Brain microvascular endothelial cell (primary cell): ENCODE measurements at places on chromosomes 11 and 22.

DNA sequence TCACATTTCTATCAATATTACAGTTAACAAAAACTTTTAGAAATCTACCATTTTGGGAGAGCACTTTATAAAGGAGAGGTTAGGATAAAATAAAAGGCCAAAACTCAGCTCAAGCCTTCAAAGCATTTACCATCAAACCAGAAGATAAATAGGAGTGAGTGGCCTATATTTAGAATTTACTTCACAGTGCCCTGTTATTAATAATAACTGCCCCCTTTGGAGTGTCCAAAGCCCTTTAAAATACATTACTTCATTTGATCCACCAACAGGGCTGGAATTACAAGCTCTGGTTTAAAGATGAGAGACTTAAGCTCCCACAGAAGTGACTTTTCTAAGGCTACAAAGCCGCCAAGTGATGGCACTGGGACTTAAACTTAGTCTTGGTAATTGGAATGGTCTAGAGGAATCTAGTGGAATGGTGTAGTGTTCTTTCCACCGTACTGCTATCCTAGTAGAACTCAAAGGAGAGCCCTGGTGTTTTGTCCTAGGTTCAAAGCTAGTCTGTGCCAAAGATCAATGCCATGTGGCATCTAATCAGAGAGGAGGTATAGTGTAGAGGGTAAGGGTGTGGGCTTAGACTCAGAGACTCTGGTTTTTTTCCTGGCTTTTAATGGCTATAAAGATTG, 21.2 kb upstream of the MTMR3 start:
- DNase-seq: no peak

GRCh38 chr11:22807855-22808570, 21.6 kb downstream of the SVIP start:
- DNase-seq: no peak

DNA sequence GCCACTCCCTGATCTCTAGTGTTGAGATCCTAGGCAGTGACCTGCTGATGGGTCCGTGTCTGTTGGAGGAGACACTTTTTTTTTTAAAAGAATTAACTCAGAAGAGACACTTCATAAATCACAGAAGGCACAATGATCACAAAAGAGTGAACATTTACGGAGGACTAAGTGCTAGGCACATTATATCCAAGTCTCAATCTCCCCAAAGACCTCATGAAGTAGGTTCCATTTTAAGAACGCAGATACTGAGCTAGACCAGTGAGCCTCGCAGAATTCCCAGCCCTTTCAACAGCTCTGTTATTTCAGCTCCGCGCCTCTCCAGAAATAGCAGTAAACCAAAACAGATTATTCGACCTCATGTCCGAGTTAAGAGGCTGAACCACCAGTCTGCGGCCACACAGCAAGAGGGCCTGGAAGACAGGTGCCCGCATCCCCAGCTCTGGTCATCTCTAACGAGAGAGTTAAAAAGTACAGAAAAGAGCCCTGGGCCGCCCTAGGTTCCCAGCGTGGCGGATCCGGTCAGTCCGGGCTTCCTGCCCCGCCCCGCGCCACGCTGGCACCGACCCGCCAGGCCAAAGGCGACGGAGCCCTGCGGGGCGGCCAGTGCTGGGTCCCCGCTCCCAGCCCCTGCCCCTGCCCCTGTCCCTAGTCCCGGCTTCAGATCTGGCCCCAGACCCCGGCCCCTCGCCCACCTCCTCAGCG, 612 bp downstream of the XBP1 start:
- DNase-seq: peak; percentile 24

DNA sequence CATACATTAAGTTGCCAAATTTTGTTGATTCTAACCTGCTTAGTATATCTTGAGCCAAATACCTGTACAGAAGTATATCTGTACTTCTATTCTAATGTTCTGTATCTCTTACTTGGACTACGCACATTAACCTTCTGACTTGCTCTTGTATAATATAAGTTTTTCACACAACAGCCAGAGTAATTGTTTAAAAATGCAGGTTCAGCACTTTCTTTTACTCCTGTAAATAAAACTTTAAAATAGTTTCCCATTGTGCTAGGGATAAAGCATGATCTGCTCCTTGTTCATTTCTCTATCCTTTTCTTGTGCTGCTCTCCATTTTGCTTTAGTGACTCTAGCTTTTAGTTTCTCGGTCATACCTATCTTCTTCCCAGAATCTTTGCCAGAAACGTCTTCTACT, 48.3 kb downstream of the DYNC2H1 start:
- no peak for DNase-seq

DNA sequence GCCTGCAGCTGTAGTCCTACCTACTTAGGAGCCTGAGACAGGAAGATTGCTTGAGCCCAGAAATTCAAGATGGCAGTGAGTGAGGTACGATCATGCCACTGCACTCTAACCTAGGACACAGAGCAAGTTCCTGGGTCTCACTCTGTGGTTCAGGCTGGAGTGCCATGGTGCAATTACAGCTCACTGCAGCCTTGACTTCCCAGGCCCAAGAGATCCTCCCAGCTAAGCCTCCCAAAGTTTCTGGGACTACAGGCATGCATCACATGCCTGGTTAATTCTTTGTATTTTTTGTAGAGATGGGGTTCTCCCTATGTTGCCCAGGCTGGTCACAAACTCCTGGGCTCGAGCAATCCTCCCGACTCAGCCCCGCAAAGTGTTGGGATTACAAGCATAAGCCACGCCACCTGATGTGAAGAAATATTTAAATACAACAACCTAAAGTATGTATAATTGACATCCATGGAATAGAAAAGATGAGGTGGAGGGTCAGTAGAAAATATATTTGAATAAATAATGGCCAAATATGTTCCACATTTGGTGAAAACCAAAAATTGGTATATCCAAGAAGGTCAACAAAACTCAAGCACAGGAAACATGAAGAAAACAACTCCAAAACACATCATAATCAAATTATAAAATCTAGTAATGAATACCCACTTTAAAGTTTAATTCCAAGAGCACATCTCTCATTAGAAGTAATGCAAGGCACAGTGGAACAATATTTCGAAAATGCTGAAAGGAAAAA, 47.9 kb upstream of the IGLL5 start:
- no peak for DNase-seq

DNA sequence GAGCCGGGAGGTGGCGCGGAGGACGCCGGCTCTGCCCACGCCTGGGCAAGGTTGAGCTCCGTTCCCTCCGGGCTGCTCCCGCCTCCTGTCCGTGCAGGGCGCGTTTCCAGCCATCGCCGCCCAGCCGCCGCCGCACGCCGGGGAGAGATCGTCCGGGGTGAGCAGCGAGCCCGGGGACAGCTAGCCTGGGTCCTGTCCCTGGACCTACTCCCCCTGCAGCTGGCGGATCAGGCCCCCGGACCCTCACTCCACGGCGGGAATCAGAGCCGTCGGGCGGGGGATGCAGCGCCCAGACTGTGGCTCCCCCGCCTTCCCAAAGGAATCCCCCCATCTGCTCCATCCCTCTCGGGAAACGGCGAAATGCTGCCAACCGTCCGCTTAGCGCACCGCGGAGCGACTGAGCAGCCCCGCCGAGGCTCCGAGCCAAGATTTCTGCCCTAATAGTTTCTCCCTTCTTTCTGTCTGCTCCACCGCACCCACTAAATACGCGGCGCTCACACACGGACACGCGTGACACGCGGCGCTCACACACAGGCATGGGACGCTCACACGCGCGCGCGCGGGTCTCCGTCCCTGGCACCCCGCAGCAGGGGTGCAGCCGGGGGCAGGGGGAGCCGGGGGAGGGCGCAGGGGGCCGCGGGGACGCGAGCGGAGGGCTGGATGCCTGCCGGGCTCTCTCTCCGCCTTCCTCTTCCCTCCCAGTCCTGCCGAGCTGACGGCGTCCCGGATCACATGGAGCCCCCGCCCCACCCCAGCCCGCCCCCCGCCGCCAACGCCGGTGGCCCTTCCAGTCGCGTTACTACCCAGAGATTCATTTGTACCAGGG, at the start of gene KCNJ5:
TSS of gene KCNJ5 (plus strand) at position 814 of the 826 bp plus-strand sequence. CDS start 19,918 bp downstream, outside the sequence.
- DNase-seq: no peak

GRCh38 chr11:83054001-83054400, 17.7 kb downstream of the RAB30 start:
- no peak for DNase-seq

GRCh38 chr11:110026858-110027626, 66.2 kb upstream of the ZC3H12C start:
- no peak for DNase-seq

DNA sequence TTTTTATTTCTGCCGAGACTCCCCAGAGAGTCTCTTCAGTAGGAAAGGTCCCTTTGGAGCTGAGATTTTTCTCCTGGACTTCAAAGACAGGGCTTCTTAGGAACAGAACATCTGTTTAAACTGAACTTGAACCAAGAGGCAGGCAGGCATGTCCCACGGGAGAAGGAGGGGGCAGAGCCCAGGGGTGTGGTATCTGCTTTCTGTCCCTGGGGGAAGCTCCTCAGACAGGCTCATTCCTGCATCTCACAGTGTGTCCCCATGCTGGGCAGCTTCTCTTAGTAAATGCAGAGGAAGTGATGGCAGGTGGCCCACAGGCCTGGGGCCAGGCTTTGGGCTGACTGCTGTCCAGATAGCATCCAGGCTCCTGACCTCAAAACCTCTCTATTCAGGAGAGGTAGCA, 47.3 kb downstream of the TSPAN18 start:
- DNase-seq: no peak

DNA sequence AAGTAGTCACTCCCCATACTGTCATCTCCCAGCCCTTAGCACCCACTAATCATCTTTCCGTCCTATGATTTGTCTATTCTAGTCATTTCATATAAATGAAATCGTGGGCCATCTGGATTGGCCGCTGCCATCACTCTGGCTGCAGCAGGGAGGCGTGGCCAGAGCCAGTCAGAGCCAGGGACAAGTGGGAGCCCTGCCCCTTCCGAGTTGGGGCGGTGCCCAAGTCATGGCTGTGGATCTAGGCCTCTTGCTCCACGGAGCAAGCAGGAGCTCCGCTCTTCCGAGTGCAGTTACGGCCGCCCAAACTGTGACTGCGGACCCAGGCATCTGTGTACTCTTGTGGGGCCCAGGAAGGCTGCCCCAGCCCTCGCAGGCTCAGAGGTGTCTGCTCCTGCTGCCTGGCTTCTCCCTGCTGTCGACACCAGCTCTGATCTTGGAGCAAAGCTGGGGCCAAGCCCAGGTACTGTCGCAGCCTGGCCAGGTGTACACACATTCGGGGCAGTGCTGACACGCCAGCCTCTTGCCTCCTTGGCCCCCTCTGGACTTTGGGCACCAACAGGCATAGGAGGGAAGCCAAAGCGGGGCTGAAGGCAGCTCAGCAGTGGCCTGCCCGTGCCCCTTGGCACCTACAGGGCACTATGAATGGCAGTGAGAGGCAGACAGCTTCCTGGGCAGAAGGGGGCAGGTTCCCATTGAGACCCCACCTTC, 8.4 kb downstream of the MRPL48 start:
- DNase-seq: no peak

DNA sequence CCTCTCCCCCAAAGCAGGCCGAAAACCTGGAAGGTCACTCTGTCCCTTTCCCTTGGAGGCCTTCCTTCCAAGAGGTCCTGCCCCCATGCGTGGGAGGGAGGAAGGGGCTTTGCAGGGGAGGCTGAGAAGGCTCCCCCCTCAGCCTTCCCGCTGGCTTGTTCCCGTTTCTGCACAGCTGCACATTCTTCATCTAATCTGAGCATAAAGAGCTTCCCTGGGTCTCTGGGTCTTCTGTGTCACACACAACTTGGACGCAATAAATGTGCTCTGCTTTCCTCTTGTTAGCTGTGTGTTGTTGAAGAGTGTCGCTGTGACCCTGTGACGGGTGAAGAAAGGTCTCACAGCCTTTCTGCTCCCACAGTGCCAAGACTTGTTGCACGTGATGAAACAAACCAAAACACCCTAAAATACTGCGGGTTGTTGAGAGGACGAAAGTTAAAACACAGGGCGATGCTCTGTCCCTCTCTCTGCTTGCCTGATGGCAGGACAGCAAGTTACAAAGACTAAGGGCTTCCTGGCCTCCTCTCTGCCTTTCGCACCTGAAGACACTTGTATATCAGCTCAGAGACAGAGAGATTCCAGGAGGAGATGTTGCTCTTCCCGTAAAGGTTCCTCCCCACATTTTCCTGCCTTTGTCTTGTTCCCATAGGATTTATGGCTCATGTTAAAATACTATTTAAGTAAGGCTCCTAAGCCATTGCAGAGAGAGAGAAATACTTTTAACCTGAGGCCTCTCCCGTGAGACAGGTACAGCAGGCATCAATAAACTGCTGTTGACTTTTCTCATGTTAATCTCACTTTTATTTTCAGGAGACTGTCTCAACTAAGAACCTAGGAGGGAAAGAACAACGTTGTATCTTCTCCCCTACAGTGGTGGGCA, 15.4 kb upstream of the IFITM3 start:
- DNase-seq: no peak

DNA sequence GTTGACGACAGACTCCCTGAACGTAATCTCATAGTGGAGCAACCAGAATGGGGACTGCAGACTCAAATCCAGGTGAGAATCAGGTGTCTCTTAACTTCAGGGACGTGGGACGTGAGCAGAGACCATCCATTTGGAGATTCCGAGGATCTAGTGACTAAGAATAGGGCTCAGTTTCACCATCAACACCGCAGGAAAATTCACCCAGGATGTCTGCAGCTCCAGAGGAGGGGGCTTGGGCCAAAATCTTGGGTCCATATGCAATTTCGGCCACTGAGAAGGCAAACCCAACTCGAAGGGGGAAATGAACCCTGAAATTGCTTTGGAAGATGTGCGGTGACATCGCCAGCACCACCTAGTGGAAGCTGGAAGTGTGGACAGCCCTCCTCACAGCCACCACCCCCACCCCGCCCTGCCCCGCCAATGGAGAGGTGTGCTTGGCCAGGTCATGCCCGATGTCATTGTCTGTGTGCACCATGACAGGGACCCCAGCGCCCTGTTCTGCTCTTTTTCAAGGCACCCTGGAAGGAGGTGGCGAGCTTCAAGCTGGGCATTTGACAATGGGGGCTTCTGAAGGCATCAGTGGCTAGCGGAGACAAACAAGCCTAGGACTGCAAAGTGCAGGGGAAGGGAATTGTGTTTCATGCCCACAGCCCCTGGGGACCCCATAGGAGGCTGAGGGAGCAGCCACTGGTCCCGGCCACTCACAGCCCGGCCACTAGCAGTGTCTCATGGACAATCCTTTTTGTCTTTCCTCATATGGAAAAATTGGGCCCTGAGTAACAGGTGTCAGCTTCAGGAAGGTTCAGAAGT, 24.8 kb downstream of the APOL1 start:
- DNase-seq: no peak

- no peak for DNase-seq
Measured at GRCh38 chr11:94272738-94273313, 31.6 kb upstream of the IZUMO1R start.

- no peak for DNase-seq
Measured at GRCh38 chr22:42279425-42280020, 9.1 kb upstream of the TCF20 start.

- DNase-seq: peak; percentile 26
Measured at GRCh38 chr22:45645526-45646414, 25.9 kb upstream of the ATXN10 start.

- DNase-seq: peak; percentile 62
Measured at GRCh38 chr22:35842954-35843353, 125.3 kb downstream of the APOL5 start.

- DNase-seq: no peak
Measured at GRCh38 chr11:20113149-20113438, 47.2 kb downstream of the DBX1 start.
